ENCODE measurements at places on chromosomes 6 and 20.

GRCh38 chr20:48126227-48126740 is 341.0 kb upstream of the SULF2 start:
- no peaks in the 10 kb centered on the region for H3K36me3 ChIP-seq
- H3K4me3 ChIP-seq: no peak overlapping the region
- DNase-seq: no peak
- no peaks in the 10 kb centered on the region for H3K27me3 ChIP-seq
- no peak overlapping the region for H3K27ac ChIP-seq

- no peak for DNase-seq
- H3K27me3 ChIP-seq: no peaks in the 10 kb centered on the region
- H3K4me3 ChIP-seq: no peak overlapping the region
- H3K27ac ChIP-seq: no peak overlapping the region
Observed at GRCh38 chr6:55898342-55898741, 23.0 kb upstream of the BMP5 start.

- H3K4me3 ChIP-seq: no peak overlapping the region
- no peak for DNase-seq
- H3K27me3 ChIP-seq: no peaks in the 10 kb centered on the region
- H3K27ac ChIP-seq: no peak overlapping the region
- H3K4me1 ChIP-seq: peaks cover 10% of the 10 kb centered on the region
Observed at GRCh38 chr6:90008908-90009501, 114.7 kb downstream of the GJA10 start.

- peaks cover 40% of the 10 kb centered on the region for H3K36me3 ChIP-seq
- DNase-seq: no peak
- no peak overlapping the region for H3K27ac ChIP-seq
- H3K4me1 ChIP-seq: no peaks in the 10 kb centered on the region
- H3K4me3 ChIP-seq: no peak overlapping the region
- H3K27me3 ChIP-seq: no peaks in the 10 kb centered on the region
Observed at GRCh38 chr20:38534756-38535155, 46.2 kb upstream of the ADIG start.

DNA sequence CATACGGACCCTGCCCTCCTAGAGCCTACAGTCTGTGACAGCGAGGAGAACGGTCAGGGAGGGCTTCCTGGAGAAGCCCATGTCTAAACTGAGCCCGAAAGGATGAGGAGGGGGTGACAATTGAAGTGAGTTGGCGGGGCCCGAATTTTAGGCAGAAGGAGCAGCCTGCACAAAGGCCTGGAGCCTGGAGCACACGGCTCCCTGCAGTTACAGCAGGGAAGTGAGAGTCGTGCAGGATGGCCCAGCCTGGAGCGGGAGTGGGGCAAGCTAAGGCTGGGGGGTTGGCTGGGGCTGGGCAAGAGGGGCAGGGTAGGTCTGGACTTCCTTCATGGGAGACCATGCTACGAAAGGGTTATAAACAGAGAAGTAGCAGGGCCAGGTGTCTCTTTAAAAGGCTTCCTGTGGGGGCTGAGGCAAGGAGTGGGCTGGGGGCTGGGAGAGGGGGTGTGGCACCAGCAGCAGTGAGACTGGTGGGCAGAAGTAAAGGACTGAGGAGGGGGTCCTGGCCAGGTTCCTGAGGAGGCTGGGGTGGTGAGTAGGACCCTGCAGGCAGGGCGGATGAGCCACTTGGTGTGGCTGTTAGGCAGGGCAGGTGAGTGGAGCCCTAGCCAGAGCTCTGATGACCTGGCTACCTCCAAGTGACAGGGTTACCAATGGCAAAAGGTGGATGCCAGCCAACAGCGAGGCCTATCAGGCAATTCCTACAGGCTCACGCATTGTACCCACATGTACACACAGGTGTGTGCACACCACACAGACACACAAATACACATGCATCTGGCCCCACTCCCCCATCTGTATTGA is 119.2 kb downstream of the MRPL14 start:
- H3K27me3 ChIP-seq: no peaks in the 10 kb centered on the region
- no peak for DNase-seq
- no peak overlapping the region for H3K4me3 ChIP-seq
- H3K27ac ChIP-seq: no peak overlapping the region
- H3K36me3 ChIP-seq: no peaks in the 10 kb centered on the region

- no peak overlapping the region for H3K4me3 ChIP-seq
- no peak for DNase-seq
- H3K36me3 ChIP-seq: no peaks in the 10 kb centered on the region
- no peak overlapping the region for H3K27ac ChIP-seq
- no peaks in the 10 kb centered on the region for H3K27me3 ChIP-seq
Observed at GRCh38 chr20:1813101-1813529, 82.1 kb upstream of the SIRPA start.

GRCh38 chr6:38110481-38110971 is 291.0 kb downstream of the ZFAND3 start:
- no peaks in the 10 kb centered on the region for H3K36me3 ChIP-seq
- H3K27ac ChIP-seq: no peak overlapping the region
- no peaks in the 10 kb centered on the region for H3K27me3 ChIP-seq
- no peak overlapping the region for H3K4me3 ChIP-seq
- no peak for DNase-seq

DNA sequence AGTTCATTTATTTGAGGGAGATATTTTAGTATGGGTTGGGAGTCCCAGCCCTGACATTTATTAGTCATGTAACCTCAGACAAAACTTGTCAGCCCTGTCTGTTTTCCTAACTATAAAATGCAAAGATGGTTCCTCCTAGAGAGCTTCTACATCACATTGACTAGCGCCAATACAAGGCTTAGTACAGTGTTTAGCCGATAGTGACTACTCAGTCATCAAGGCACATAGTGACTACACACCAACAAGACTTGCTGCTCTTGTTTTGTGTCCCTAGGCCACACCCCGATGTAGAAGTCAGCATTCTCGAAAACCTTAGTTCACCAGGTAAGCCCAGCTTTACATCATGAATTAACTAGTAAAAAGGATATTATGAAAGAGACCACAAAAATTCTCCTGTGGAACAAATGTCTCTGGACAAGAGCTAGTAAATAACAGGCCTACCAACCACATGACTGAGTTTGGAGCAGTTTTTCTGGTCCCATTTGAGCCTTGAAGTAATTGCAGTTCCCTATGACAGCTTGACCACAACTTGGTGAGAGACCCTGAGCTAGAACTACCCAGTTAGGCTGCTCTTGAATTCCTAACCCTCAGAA is 68.8 kb downstream of the PFDN4 start:
- DNase-seq: no peak
- H3K36me3 ChIP-seq: no peaks in the 10 kb centered on the region
- H3K4me3 ChIP-seq: no peak overlapping the region
- no peaks in the 10 kb centered on the region for H3K4me1 ChIP-seq
- H3K27me3 ChIP-seq: no peaks in the 10 kb centered on the region
- no peak overlapping the region for H3K27ac ChIP-seq

DNA sequence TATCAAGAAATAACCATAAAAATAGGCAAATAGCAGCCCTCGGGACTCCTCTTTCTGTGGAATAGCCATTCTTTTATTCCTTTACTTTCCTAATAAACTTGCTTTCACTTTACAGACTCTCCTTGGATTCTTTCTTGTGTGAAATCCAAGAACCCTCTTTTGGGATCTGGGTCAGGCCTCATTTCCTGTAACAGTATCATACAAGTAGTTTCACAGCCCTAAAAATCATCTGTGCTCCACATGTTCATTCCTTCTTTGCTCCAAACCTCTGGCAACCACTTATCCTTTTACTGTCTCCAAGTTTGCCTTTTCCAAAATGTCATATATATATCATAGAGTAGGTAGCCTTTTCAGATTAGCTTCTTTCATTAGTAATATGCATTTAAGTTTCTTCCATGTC is 13.5 kb upstream of the NT5E start:
- no peak overlapping the region for H3K4me3 ChIP-seq
- H3K27ac ChIP-seq: no peak overlapping the region
- H3K4me1 ChIP-seq: no peaks in the 10 kb centered on the region
- H3K36me3 ChIP-seq: no peaks in the 10 kb centered on the region
- H3K27me3 ChIP-seq: no peaks in the 10 kb centered on the region

DNA sequence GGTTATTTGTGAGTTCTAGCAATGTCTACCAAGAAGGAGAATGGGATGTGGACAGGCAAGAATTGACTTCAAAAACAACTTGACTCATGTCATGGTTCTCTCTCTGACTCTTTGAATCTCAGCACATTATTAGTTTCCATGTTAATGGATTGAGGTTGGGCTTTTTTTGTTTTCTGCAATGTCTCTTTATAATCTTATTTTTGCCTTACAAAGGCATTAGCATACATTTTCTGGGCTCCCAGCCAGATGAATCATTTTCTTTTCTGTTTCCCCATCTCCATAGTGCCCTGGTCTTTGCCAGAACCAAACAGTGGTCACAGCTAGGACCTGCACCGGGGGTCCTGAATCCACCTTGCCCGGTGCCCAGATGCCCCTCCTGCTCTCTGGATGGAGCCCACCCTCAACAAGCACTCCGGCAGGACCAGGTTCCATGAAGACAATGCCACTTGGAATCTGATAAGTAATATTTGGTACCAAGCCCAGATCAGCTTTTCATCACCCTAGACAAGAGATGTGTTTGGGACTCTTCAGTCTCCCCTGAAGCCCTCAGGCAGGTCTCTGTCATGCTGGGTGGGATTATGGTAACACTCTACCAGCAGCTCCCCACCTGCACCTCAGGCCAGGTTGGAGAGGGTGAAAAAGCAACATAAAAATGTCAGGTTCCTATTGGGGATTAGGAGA is 266.7 kb upstream of the SULF2 start:
- no peak overlapping the region for H3K27ac ChIP-seq
- H3K4me3 ChIP-seq: no peak overlapping the region
- no peak for DNase-seq
- H3K27me3 ChIP-seq: no peaks in the 10 kb centered on the region

DNA sequence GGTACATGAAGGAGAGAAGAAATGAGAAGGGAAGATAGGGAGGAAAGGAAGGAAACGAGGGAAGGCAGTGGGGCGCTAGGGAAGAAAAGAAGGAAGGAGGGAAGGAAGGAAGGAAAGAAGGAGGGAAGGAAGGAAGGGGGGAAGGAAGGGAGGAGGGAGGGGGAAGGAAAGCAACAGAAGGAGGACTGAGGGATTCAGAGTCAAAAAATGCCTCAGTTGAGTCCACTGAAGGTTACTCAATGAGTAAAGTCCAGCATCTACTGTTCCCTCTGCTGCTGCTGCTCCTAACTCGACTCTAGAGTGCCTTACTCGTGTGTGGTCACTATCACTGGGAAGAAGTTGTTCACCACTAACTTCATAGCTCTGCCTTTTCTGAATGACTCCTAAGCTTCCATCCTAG is 33.8 kb downstream of the PHACTR1 start:
- no peaks in the 10 kb centered on the region for H3K4me1 ChIP-seq
- no peaks in the 10 kb centered on the region for H3K27me3 ChIP-seq
- no peak for DNase-seq
- H3K36me3 ChIP-seq: no peaks in the 10 kb centered on the region

DNA sequence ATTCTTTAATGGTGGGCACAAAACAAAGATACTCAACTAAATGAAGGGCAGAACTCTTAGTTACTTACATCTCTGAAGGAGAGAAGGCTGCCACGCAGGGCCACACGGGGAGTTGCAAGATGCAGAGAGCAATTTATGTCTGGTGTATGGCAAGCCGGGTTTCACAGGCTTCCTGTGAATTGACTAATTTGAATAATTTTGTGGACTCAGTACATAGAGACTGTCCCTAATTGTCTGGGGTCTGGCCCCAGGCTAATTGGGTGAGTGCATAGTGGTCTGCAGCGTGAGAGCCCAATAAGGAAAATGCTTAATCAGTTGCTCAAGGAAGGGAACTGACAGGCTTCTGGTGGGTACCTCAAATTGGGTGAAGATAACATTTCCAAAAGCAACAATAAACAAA is 205.7 kb downstream of the OTOR start:
- H3K36me3 ChIP-seq: no peaks in the 10 kb centered on the region
- H3K4me1 ChIP-seq: no peaks in the 10 kb centered on the region
- H3K27ac ChIP-seq: no peak overlapping the region
- H3K4me3 ChIP-seq: no peak overlapping the region

DNA sequence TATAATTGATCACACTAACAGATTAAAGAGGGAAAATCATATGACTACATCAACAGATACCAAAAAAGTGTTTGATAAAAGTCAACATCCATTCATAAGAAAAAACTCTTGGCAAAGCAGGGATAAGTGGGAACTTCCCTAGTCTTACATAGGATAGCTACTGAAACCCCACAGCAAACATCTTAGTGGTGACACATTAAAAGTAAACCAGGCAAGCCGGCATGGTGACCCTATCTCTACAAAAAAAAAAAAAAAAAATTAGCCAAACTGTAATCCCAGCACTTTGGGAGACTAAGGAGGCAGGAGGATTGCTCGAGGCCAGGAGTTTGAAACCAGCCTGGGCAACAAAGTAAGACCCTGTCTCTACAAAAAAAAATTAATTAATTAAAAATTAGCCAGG is 13.8 kb upstream of the CCND3 start:
- no peaks in the 10 kb centered on the region for H3K27me3 ChIP-seq
- H3K27ac ChIP-seq: no peak overlapping the region
- peaks cover 4% of the 10 kb centered on the region for H3K36me3 ChIP-seq
- H3K4me1 ChIP-seq: peaks cover 8% of the 10 kb centered on the region
- DNase-seq: no peak

DNA sequence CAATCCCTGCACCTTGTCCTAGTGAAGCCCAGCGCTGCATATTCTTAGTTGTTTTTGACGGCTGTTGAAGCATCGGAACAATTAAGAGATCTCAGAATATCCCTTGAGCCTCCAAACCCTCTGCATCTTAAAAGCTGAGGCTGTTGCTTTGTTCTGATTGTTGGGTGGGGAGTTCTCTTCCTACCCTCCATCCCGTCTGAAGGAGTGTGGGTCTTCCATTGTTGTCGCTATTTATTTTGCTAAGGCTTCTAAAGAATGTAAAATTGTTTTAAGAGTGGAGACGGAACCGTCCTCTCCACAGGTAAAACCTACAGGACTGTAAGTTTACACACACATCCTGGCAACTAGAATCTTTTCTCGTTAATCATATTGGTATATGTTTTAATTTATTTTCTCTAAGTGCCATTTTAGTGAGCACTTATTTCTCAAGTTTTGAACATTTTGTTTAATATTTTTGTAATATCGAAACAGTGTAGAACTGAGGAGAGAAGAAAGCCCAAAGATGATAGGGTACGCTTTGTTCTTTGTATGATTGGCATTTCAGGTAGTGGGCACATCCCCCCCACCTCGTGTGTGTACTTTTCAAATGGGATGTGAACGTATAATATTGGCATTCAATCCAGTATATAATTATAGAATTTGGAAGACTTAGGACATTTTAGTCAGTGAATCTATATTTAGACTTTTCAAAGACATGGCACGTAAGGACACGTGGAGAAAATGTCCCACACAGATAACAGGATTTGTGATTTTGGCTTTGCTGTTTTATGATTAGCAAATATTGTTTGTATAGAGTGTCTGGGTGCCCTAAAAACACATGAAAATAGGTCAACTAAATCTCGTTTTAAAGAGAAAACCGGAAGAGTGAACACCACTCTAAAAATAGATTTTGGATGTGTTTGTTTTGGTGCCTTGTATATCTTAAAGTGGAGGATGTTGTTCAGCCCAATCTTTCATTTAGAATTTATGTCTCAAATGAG is 1.3 kb downstream of the RNF146 start:
- no peaks in the 10 kb centered on the region for H3K36me3 ChIP-seq
- H3K27ac ChIP-seq: peak overlapping the region; percentile 95
- peak overlapping the region; percentile 96 for H3K4me3 ChIP-seq
- no peak for DNase-seq
- peaks cover 12% of the 10 kb centered on the region for H3K4me1 ChIP-seq
